ENCODE measurements at places on chromosomes 1 and 21.

GRCh38 chr1:98086156-98086555 lies 165.3 kb upstream of the DPYD start:
- no peak for DNase-seq

DNA sequence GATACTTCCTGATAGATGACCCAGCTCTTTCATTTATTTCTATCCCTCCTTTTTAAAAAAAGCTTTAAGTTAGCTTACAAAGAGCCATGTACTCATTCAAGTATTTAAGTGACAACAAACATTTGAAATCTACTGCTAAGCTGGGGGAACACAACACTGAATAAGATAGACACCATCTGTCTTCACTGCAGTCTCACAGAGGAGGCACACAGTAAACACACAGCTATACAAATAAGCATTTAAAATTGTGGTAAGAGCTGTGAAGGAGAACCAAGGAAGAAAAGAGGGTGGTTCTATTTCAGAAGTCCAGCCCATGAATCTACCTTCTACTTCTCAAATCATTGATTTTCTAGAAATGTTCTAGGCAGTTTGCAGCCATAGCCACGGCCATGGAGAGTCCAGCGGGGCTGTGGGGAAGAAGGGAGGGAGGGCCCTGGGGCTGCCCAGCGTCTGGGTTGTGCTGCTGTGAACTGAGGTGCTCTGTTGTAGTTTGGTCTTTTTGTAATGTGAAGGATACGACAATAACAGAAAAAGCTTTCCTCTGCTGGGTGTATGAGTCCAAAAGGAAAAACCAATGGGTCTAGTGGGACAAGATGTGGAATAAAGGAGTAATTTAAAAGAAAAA lies 28.2 kb downstream of the PRDM2 start:
- DNase-seq, result no peak

- no peak for DNase-seq
These were observed 2.2 kb upstream of the MATN1 start for GRCh38 chr1:30725450-30726095.

GRCh38 chr1:205706601-205707502 lies 26.5 kb upstream of the SLC45A3 start:
- DNase-seq, result no peak

- DNase-seq, result no peak
These were observed 253.5 kb upstream of the ADAMTS5 start for GRCh38 chr21:27220416-27220815.

DNA sequence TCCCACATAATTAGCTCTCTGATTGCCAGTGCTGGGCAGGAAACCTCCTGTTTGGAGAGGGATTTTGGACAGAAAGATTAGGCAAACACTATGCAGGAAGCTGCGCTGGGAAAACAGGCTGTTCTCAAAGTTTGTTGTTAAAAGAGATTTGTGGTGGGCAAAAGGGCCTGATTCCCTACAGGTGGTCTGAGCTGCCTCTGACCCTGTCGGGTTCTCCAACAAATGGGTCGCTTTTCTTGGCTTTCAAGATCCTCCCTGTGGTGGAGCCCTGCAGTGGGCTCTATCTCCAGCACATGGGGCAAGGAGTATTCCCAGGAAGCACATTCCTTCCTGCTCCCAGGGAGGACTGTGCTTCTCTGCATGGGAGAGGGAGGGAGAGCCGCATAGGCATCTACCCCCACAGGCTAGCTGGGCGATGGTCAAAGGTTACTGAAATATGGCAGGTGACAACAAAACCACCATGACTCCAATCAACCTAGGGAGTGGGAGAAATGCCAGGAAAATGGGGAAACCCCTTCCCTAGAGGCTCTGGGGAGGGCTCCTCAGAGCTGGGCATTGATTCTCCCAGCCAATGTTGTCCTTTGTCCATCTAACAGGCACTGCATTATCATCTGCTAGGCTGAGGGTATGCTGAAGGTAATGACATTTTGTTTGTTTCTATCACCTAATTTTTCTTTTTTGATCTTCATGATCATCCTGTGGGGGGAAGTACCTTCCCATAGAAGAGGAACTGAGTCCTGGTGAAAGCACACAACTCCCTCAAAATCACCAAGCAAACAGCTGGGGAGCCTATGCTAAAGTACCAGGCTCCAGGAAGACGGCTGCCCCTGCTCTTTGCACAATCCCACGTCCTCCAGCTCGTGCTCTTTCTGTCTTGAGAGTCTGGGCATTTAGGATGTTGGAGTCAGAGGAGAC lies 85.3 kb downstream of the PLXNA2 start:
- no peak for DNase-seq

Measured in Calu3 (cell line).